CD4-positive, alpha-beta memory T cell (primary cell): ENCODE measurements at places on chromosomes 1 and 21.

GRCh38 chr1:167567663-167568062 is 14.1 kb upstream of the CREG1 start:
- H3K36me3 ChIP-seq = no peaks in the 10 kb centered on the region
- H3K27ac ChIP-seq = no peak overlapping the region
- H3K4me3 ChIP-seq = no peak overlapping the region
- H3K27me3 ChIP-seq = no peaks in the 10 kb centered on the region
- DNase-seq = no peak

- no peak for DNase-seq
- no peak overlapping the region for H3K4me3 ChIP-seq
- no peaks in the 10 kb centered on the region for H3K36me3 ChIP-seq
- H3K27ac ChIP-seq = no peak overlapping the region
- no peaks in the 10 kb centered on the region for H3K27me3 ChIP-seq
Observed at GRCh38 chr1:233635765-233636502, 22.0 kb downstream of the KCNK1 start.

GRCh38 chr1:205326812-205327466 is 5.4 kb upstream of the NUAK2 start:
- no peaks in the 10 kb centered on the region for H3K27me3 ChIP-seq
- H3K4me1 ChIP-seq = peaks cover 21% of the 10 kb centered on the region
- no peak for DNase-seq
- no peak overlapping the region for H3K4me3 ChIP-seq

GRCh38 chr1:108070662-108071061 is 105.7 kb upstream of the VAV3 start:
- H3K27me3 ChIP-seq = no peaks in the 10 kb centered on the region
- no peak overlapping the region for H3K4me3 ChIP-seq
- no peaks in the 10 kb centered on the region for H3K36me3 ChIP-seq
- no peak for DNase-seq

GRCh38 chr1:74673351-74674111 is at the start of gene ERICH3:
ERICH3 (minus strand) TSS chr1:74673792; CDS start chr1:74673519, 273 bp downstream.
- H3K27ac ChIP-seq = no peak within 1 kb of the TSS
- no peaks in the 10 kb centered on the region for H3K27me3 ChIP-seq
- no peak for DNase-seq
- H3K4me1 ChIP-seq = no peaks in the 10 kb centered on the region
- no peak within 1 kb of the TSS for H3K4me3 ChIP-seq

DNA sequence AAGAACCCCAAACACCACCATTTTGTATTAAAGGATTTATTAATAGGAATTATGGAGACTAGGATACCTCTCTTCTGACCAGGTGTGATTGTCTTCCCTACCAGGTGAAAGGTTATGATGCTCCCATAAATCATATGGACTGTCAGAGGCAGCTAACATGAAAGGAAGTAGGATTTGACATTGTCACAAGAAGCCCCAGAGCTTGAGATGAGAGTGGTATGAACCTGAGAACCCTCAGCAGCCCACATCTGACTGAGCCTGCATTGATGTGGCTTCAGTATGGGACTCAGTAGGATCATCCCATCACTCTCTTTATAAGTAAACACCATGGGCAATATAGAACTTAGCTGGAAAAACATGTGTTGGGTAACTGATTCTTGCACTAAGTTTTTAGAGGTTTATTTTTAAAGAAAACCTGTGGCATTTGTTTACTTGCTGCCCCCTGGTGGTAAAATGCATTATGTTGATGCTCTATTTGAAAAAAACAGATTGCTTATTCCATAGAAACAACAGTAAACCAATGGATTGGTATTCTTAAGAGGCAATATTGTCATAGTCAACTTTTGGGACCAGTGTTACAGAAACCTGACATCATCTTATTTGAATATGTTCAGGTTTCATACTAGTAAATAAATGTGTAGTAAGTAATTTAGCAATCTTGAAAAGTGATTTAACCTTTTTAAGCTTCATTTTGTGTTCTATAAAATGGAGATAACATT is 16.6 kb upstream of the CACYBP start:
- no peaks in the 10 kb centered on the region for H3K27me3 ChIP-seq
- no peak overlapping the region for H3K4me3 ChIP-seq

DNA sequence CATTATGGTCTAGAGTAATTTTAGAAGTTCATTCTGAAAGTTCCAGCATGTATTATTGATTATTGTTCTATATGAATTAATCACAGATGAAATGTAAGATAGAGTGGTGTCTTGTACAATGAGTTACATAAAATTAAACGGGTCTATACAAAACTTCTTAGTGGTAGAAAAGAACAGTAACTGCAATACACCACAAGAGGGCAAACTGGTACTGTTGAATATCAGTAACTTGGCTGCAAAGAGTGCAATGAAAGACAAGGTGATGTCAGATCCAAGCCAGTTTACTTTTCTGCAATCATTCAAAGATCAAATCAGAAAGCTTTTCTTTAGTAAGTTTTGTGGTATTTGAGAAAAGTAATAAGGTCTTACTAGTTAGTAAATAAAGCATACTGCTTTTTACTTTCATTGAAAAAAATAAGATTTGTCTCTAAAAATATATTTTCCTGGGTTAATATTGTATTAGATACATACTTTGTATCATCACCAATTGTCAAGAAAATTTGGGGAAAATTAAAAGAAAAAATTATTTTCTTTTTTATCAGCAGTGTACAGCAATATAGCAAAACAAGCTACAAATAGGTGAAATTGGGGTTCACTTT is 66.4 kb upstream of the BTG3 start:
- H3K36me3 ChIP-seq = no peaks in the 10 kb centered on the region
- H3K4me1 ChIP-seq = no peaks in the 10 kb centered on the region
- no peaks in the 10 kb centered on the region for H3K27me3 ChIP-seq
- no peak overlapping the region for H3K4me3 ChIP-seq
- no peak overlapping the region for H3K27ac ChIP-seq
- peak; percentile 40 for DNase-seq

DNA sequence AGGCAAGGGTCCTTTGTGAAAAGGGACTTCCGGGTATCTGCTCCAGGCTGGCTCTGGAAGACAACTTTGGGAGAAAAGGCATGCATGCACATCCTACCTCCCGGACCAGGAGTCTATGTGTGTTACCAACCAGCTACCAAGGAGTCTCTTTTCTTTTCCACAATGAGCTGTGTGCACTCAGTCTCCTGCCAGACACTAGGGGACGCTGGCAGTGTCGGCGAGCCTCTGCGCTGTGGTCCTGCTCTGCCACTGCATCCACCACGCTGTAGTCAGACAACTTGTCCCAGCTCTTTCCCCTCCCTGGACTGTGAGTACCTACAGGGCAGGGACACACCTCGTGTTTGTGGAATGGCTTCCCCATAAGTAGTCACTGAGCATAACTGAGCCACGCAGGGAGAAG is 5.1 kb upstream of the SSR2 start:
- no peak for DNase-seq
- no peaks in the 10 kb centered on the region for H3K36me3 ChIP-seq
- H3K27me3 ChIP-seq = no peaks in the 10 kb centered on the region
- H3K4me3 ChIP-seq = no peak overlapping the region
- H3K27ac ChIP-seq = no peak overlapping the region

GRCh38 chr1:1199961-1200875 is 6.2 kb downstream of the TNFRSF18 start:
- H3K27me3 ChIP-seq = no peaks in the 10 kb centered on the region
- H3K36me3 ChIP-seq = no peaks in the 10 kb centered on the region
- H3K4me1 ChIP-seq = peaks cover 7% of the 10 kb centered on the region
- H3K27ac ChIP-seq = peak overlapping the region; percentile 67

GRCh38 chr1:234862944-234863515 is 253.1 kb upstream of the IRF2BP2 start:
- no peak overlapping the region for H3K4me3 ChIP-seq
- no peaks in the 10 kb centered on the region for H3K27me3 ChIP-seq
- DNase-seq = no peak
- peaks cover 6% of the 10 kb centered on the region for H3K4me1 ChIP-seq
- no peak overlapping the region for H3K27ac ChIP-seq

GRCh38 chr1:24085546-24085945 is 26.4 kb downstream of the MYOM3 start:
- no peaks in the 10 kb centered on the region for H3K36me3 ChIP-seq
- DNase-seq = no peak
- H3K27ac ChIP-seq = no peak overlapping the region
- H3K4me1 ChIP-seq = no peaks in the 10 kb centered on the region

GRCh38 chr1:51284487-51284954 is 45.8 kb downstream of the TTC39A start:
- no peak overlapping the region for H3K4me3 ChIP-seq
- H3K27me3 ChIP-seq = no peaks in the 10 kb centered on the region
- no peak overlapping the region for H3K27ac ChIP-seq
- H3K36me3 ChIP-seq = no peaks in the 10 kb centered on the region
- no peak for DNase-seq

DNA sequence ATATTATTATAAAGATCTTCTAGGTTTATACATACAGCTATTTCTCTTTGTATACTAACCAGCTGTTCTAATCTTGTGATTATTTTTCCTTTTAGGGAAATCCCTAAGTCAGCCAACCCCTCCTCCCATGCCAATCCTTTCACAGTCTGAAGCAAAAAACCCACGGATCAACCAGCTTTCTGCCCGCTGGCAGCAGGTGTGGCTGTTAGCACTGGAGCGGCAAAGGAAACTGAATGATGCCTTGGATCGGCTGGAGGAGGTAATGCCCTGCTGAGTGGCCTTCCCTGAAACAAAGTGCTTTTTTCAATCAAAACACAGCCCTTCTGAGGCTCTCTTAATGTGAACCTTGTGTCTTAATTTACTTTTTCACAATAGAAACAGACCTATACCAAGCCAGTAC is 32.4 kb upstream of the BMP8A start:
- H3K4me1 ChIP-seq = no peaks in the 10 kb centered on the region
- peaks cover 94% of the 10 kb centered on the region for H3K36me3 ChIP-seq
- no peaks in the 10 kb centered on the region for H3K27me3 ChIP-seq

DNA sequence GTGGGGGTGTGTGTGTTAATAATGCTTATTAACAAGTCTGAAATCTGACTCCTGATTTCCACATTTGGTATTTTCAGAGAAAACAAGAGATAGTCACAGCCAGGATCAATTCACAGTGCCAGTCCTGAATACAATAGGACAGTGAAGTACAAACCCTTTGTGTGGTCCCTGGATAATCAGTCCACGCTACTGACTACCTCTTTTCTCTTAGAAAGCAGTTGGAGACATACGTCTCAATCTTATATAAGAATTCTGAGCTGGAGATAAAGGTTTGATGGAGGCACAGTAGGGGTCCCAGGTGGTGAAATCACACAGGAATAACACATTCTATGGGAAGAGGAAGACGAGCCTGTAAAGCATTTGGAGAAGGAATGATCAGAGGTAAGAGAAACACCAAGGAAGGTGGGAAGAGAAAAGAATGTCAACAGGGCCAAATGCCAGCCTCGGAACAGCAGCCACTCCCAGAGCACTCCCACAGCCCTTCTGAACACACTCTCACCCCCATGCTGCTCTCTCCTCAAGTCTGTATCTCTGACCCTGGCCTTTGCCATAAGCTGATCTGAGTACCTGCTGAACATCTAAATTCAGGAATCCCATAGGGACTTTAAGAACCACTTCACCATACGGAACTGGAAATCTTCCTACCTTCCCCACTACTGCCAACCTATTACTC is 48.6 kb downstream of the TRAF5 start:
- no peaks in the 10 kb centered on the region for H3K27me3 ChIP-seq
- no peaks in the 10 kb centered on the region for H3K4me1 ChIP-seq
- H3K36me3 ChIP-seq = peaks cover 17% of the 10 kb centered on the region

DNA sequence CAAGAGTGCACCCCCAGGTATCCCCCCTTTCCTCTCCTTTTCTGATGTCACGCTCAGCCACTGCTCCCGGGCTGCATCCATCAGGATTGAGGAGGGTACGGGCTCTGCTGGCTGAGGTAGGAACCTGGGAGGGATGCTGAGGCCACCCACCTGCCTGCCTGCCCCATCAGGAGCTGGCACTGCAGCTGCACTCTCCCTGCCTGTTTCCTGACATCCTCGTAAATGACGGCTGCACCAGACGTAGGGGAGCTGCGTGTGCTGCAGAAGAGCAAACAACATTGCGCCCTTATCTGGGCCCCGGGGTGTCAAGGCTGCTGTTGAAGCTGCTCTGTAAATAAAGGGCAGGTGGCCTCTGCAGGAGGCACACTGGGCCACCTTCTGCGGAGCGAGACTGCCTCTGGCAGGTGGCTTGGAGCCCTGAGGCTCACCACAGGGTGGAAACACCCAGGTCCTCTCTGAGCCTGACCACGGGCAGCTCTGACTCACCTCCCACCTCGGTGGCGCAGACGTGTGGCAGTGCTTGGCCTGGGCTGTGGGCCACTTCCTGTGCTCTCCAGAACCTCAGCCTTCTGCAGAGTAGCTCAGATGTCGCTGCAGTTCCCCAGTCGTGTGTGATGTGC is 30.9 kb downstream of the SNAP47 start:
- peak; percentile 83 for DNase-seq
- H3K4me1 ChIP-seq = peaks cover 67% of the 10 kb centered on the region
- H3K27ac ChIP-seq = peak overlapping the region; percentile 34
- no peak overlapping the region for H3K4me3 ChIP-seq
- H3K36me3 ChIP-seq = no peaks in the 10 kb centered on the region

DNA sequence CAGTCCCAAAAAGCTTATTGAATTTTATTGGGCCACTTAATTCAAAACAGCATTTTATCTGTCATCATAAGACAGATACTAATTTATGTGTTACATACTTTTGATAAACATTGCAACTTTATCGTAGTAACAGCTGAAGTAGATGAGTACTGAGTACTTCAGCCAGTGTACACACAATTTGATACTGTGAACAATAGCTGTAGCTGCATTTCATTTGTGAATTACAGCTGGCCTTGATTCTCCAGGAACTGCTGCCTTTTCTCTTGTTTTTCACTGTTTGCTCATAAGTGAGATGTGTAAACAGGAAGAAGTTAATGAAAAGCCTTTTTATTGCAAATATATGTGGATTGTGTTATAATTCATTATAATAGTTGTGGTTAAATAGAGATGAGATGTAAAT is 10.2 kb downstream of the UAP1 start:
- DNase-seq = no peak
- H3K36me3 ChIP-seq = no peaks in the 10 kb centered on the region
- H3K4me3 ChIP-seq = no peak overlapping the region

DNA sequence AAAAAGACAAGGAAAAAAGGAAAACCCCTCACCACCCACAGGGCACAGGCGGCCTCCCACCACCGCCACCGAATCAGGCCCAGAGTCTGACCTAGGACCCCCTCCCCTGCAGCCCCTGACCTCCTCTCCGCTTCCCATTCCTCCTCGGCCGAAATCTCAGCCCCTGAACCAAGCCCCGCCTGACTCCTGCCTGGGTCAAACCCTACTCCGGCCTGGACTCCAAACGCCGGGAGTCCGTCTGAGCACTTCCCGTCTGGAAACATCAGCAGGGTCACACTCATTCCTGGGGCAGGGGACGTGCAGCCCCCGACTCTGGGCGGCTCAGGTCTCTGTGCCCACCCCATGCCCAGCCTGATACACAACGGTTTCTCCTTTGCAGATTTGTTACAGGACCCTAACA is 26.4 kb upstream of the SUMO3 start:
- H3K27ac ChIP-seq = no peak overlapping the region
- H3K36me3 ChIP-seq = peaks cover 3% of the 10 kb centered on the region
- no peaks in the 10 kb centered on the region for H3K27me3 ChIP-seq
- peaks cover 19% of the 10 kb centered on the region for H3K4me1 ChIP-seq
